Cardiac fibroblast (primary cell): ENCODE measurements at places on chromosomes 2 and 18.

GRCh38 chr2:109187711-109188495, 58.9 kb downstream of the SH3RF3 start:
- no peak for DNase-seq

DNA sequence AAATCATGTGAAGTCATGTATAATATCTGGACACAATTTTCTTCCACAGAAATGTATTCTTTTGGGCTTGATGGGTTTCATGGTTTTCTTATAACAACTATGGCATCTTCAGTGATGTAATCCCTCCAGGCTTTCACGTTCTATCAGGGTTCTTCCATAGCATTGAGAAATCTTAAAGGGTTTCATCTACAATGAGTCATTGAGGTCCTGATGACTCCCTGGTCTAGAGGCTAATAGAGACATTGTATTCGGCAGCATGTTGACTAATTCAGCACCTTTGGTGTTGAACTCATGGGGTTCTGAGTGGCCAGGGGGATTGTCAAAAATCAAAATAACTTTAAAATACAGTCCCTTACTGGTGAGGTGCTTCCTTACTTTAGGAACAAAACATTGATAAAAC, 614.0 kb upstream of the CRIM1 start:
- DNase-seq: no peak

DNA sequence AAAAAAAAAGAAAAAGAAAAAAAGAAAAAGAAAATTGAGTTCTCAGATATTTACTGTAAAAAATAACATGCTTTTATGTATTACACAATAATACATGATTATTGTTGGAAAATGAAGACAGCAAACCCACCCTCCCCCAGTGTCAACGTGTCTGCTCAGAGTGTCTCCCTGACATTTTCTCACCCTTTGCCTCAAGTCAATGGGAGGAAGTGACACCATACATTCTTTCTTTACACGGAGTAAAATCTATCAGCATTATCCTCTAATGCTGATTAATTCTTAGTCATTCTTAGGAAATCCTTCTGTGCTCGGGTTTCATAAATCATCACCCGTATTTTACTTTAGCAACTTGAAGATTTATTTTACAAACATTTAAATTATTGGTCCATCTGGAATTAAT, 32.0 kb downstream of the CTAGE1 start:
- peak; percentile 91 for DNase-seq

DNA sequence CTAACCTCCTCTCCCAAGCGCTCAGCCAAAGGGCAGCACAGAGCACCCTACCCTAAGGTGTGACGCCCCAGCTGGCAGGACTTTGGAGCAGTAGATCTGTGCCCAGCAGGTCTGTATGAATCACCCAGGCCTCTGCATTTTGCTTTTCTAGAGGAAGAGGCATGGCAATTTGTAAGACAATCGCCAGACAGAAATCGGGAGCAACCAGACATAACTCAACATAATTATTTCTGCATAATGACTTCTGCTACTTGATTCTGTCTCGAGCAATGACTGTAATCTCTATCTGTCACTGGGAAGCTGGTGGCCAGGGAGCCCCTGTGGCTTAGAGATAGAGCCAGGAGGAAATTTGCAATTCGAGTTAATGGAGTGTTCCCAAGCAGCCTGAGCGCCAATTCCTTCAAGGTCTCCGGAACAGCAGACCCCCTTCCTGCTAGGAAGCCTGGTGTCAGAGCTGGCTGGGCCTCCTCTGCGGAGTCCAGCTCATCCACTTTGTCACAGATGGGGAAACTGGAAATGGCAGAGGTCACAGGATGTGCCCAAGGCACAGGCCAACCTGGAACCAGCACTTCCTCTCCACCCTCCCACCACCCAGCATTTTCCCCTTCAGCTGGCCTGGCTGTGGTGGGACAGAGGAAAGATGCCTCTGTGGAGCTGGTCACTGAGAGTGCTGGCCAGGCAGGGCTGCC, 55.0 kb downstream of the ODC1 start:
- no peak for DNase-seq

- DNase-seq: no peak
Measured at GRCh38 chr18:75173738-75174137, 35.2 kb downstream of the PTGR3 start.

DNA sequence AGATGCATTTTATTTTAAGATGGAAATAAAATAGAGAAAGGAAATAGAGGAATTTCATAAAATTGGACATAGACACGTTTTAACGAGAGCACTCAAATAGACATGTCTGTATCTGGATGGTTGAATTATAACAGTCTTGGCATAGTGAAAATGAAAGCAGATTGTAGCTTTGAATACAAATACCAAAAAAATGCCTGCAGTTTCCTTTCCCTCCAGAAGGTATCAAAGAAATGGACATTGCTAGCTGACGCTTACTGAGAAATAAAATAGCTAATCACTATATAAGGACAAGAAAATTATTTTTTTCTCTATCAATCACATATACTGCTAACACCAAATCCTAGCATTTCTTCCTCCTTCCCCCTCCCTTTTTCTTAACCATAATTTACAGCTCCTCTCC, 11.4 kb upstream of the MAPRE2 start:
- DNase-seq: peak; percentile 33

DNA sequence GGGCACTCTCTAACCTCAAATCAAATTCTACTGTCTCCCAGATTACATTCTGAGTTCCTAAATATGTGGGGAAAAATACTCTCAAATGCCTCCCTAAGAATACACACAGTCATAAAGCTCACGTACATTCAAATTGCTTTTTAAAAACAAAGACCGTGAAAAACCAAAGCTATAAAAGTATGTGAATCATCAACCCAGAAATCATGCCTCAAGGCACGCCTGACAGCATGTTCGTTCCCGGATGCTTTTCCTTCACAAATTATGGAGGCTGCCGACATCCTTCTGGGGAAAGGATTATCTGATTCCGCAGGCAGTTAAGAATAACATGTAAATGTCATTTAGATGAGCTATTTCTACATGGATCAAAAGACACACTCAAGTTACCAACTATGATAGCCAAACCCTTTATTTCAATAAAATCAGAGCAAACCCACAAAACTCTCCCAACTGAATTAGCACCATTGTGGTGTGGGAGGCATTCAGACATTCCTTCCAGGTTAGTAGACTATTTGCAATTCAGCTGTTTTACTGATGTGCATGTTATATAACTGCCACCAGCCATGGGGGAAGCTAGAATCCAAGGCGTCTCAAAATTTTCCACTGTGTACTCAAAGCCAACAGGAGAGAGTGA, 398.2 kb upstream of the TRIB2 start:
- DNase-seq: peak; percentile 65

- no peak for DNase-seq
Measured at GRCh38 chr2:16764487-16764886, 98.9 kb upstream of the CYRIA start.

- peak; percentile 88 for DNase-seq
Measured at GRCh38 chr2:105455488-105456003, 56.7 kb upstream of the FHL2 start.

- DNase-seq: peak; percentile 99
Measured at GRCh38 chr18:76459687-76460350, 35.2 kb downstream of the ZNF516 start.

- DNase-seq: no peak
Measured at GRCh38 chr2:176812246-176812775, 400.3 kb upstream of the HNRNPA3 start.

DNA sequence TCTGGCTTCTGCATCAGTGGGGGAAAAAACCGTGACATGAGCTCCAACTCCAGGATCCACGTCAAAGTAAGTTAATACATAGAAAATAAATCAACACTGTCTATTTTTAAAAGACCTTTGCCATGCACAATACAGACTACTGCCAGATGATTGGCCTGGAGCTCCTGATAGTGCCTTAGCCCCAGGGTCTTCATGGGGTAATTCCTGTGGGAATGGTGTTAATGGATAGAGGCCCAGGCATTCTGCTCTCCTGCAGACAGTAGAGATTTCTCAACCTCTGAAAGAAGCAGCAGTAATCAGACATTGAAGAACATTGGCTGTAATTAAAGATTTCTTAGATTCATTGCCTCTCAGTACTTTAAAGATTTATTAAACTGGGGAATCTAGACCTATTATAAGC, 4.3 kb upstream of the PLCL1 start:
- DNase-seq: no peak

DNA sequence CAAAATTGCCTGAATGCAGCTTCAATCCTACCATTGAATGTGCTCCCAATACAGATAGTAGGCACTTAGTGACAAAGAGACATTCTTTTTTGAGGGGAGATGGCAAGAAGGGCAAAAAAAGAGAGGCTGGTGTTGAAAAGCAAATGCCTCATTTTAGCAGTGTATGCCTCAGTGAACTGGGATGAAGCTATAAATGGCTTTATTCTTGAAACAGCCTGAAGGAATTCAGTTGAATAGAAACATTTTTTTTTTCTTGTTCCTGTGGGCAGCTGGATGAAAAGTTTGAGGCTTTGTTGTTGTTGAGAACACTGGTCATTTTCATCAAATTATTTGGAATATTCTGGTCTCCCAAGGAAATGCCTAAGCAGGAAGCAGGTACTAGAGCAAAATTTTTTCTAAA, 228.9 kb downstream of the RNF144A start:
- no peak for DNase-seq

DNA sequence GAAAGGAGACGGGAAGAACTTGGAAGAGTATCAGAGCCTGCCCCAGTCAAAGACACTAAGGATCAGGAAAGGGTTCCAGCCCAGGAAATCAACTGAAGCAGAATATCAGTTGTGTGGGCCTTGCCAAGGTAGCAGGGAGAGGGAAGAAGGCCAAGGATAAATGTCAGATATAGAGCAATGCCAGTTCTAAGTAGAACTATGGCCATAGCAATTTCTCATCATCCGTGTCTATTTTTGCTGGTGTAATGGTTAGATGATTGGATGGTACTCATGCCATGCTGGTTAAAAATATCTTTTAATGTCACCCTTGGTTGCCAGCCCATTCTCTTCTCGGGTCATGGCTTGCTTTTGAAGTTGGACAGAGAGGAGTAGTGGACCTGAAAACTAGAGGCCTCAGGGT, 41.9 kb downstream of the MAIP1 start:
- DNase-seq: no peak

GRCh38 chr2:140117386-140117785, 1337.2 kb upstream of the NXPH2 start:
- no peak for DNase-seq

GRCh38 chr2:231047274-231047922, 9.3 kb upstream of the PSMD1 start:
- DNase-seq: no peak

DNA sequence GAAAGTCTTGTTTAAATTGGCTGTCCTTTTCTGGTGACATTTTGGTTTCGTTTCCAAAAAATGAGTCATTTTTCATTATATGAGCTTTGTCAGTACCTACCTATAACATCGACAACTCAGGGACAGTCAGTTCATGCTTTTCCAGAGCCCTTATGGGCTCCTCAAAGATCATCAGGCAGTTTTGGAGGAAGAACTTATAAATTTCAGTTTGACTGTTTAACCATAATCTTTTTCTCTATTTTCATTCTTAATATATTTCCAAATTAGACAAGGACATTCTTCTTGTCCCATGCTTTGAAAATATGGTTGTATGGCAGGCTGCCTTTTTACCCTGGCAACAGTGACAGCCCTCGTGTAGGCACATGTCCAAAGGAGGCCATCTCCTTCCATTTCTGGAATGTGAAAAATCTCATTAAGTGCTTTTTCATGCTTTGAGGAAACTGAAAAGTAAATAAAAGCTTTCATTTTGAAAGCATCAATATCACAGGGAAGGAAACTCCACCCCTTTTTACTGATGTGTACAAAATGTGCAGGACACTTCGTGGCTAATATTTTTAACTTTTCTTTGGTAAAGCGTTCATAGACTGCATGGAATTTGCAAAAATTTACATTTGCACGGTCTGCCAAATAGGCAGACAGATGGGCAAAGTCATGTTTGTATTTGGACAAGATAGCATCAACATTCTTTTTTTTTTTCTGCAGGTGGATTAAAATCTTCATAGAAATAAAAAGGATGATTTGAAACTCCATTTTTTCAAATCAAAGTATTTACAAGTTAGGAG, 7.2 kb upstream of the PROC start:
- DNase-seq: peak; percentile 75

DNA sequence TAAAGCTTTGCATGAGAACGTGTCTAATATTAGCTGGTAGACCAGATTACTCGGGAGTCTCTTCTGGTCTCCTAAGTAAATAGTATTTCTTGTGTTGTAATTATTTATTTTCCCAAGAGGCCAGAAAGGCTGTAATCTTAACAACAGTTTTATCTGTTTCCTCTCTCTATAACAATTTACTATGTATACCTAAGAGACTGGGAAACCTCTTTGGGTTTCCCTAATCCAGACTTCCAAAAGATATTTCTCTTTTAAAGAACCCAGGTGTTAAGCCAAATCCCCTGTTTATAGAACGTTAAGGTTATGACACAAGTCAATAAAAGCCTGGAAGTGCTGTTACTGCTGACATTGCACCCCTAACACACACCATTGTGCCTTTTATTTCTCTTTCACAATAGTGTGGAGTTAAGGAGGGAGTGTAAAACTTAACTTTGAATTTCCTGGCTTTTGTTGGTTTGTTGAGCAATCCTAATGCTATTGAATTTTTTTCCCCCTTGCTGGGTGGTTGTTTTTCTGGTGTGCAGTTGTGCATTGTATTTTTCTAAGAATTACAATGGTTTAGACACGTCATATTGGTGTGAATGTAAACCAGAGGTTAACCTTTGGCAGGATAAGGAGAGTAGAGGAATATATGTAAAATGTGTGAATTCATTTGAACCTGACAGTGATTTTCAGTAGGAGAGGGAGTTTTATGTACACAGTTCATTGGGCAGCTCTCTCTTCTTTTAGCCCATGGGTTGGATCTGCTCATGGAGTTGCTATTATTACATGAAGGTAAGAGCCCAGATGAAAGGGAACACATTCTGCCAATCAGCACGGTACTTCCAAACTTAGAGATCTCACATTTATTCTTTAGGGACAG, 192.8 kb downstream of the MTX2 start:
- peak; percentile 66 for DNase-seq

GRCh38 chr2:138931284-138932256, 151.4 kb upstream of the NXPH2 start:
- no peak for DNase-seq

GRCh38 chr2:97741686-97742085, 28.3 kb downstream of the ZAP70 start:
- no peak for DNase-seq

- DNase-seq: peak; percentile 69
Measured at GRCh38 chr2:64609227-64609941, 44.3 kb downstream of the SERTAD2 start.

DNA sequence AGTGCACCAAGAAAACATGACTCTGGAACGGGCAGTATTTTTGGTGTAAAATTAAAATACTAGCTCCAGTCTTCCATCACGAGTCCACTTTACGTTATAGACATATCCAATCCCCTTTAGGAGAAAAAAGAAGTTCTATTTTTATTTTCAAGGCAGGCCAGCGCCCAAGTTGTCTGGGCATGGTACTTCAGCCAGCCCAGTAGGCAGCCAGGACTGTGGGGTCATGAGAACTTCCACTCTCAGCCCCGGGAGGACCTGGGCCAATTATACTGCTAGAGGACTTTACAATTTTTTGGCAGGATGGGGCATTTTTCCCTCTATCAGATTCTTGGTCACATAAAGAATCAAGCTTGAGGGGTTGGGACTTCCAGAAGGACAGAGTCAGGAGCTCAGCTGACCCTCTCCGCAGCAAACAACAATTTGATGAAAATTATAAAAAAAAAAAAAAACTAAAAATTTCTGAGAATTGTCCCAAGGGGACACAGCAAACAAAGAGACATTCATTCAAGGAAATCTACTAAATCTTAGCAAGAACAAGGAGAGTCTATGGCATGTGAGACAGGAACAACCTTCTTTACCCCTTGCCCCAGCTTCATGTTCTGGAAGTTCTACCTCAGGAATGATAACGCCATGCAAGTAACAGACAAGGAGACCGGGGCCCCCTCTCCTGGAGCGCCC, 37.3 kb upstream of the B3GNT2 start:
- DNase-seq: no peak

- DNase-seq: peak; percentile 96
Measured at GRCh38 chr2:238596571-238597551, 170.1 kb downstream of the ASB1 start.
